ENCODE measurements at places on chromosomes 1 and 21.

DNA sequence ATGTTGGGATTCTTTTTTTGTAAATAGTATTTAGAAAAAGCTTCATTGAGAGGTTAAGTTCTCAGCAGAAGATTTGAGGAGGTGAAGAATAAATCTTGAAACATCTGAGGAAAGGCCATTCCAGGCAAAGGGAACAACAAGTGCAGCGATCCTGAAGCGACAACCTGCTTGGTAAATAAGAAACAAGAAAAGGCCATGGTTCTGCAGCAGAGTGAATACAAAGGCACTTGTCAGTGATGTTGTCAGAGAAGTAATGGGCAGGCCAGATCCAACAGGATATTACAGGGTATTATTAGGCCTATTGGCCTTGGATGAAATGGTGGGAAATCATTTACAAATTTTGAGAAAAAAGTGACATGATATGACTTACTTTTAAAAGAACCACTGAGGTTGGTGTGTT lies 960.0 kb downstream of the PLA2G4A start:
- DNase-seq = no peak

DNA sequence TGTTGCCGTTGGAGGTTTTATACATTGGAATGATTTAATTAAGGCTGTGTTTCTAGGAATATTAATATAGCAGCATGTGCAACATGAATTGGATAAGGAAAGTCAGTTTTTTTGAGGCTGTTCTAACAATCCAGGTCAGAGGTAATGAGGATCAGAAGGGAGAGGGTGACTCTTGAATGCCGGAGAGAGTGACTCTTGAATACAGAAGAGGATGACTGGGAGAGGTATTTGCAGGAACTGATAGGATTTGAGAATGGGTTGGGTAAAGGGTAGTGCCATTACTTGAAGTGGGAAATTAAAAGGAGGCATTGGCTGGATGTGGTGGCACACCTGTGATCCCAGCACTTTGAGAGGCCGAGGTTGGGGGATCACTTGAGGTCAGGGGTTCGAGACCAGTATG lies 55.6 kb upstream of the MACF1 start:
- no peak for DNase-seq

- no peak for DNase-seq
Observed at GRCh38 chr1:26259578-26259977, 20.3 kb upstream of the SH3BGRL3 start.

GRCh38 chr1:108051631-108052377 lies 86.8 kb upstream of the VAV3 start:
- DNase-seq = peak; percentile 81

DNA sequence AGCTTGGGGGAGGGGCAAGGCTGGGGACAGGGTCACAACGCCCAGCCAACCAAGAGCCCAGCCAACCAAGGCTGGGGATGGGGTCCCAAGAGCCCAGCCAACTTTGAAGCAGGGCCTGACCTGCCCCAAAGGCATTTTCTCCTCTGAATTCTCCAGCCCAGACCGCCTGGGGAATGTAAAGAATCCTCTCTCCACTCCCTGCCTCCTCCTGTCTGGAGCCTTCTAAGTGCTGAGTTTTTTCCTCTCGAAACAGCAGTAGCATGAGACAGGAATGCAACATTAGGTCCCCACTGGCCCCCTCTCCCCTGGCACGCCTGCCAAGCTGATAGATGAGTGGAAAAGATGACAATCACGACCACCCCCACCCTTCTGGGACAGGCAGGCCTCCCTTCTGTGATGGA lies 17.0 kb downstream of the C1orf198 start:
- DNase-seq = peak; percentile 58

GRCh38 chr1:9845914-9846313 lies 22.1 kb upstream of the CLSTN1 start:
- no peak for DNase-seq

GRCh38 chr1:117825414-117825813 lies 104.0 kb downstream of the GDAP2 start:
- no peak for DNase-seq
